Effector memory CD4-positive, alpha-beta T cell (primary cell): ENCODE measurements at places on chromosomes 4 and X.
A peak's percentile ranks its signal among the peaks of the same experiment; 100 is the strongest.

DNA sequence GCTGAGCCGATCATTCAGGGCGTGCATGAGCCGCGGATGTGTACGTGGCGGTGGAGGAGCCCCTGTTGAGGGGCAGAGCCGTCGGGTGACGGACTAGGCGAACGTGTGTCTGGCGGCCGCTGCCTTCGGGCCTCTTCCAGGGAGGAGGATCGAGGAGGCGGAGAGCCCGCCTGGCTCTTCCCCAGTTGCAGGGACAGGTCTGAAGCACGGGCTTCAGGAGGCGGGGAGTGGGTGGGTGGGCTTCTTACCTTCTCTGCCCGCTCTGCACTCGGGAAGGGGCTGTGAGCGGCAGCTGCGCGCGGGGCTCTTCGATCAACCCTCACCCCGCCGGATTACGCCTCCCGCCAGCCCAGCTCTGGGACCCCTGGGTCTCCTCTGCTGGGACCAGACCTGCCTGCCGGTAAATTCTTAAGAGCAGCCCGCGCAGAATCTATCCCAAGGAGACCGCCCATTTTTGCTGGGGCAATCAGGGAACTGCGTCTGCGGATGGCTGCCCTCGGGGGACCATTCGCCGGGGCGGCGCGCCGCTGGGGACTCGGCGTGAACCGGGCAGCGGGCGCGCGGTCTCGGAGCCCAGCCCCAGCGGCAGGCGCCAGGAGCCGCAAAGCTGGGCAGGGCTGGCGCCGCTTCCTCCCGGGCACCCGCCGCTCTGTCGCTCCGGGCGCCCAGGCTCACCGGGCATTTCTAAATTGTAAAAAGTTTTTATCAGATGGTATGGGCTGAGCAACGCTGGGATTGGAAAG, 4.9 kb downstream of the PLAC8 start:
- H3K27me3 ChIP-seq = no peaks in the 10 kb centered on the region
- H3K4me3 ChIP-seq = peak overlapping the region; percentile 69
- H3K4me1 ChIP-seq = peaks cover 29% of the 10 kb centered on the region
- H3K36me3 ChIP-seq = peaks cover 8% of the 10 kb centered on the region
- peak; percentile 24 for DNase-seq

GRCh38 chr4:183449193-183449882, 4.9 kb downstream of the CDKN2AIP start:
- no peaks in the 10 kb centered on the region for H3K27me3 ChIP-seq
- no peak overlapping the region for H3K27ac ChIP-seq
- H3K4me3 ChIP-seq = no peak overlapping the region

DNA sequence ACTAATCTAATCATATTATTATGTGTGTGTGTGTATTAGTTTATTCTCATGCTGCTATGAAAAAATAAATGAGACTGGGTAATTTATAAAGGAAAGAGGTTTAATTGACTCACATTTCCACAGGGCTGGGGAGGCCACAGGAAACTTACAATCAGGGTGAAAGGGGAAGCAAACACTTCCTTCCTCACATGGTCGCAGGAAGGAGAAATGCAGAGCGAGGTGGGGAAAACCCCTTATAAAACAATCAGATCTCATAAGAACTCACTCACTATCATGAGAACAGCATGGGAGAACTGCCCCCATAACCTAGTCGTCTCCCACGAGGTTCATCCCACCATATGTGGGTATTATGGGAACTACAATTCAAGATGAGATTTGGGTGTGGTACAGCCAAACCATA, 190.9 kb upstream of the TAPT1 start:
- no peaks in the 10 kb centered on the region for H3K36me3 ChIP-seq
- no peak overlapping the region for H3K4me3 ChIP-seq
- H3K27me3 ChIP-seq = no peaks in the 10 kb centered on the region
- DNase-seq = no peak
- no peaks in the 10 kb centered on the region for H3K4me1 ChIP-seq

GRCh38 chr4:67699603-67700002, 1.4 kb downstream of the UBA6 start:
- H3K4me3 ChIP-seq = peak overlapping the region; percentile 91
- no peak for DNase-seq
- no peaks in the 10 kb centered on the region for H3K36me3 ChIP-seq
- H3K27ac ChIP-seq = no peak overlapping the region

GRCh38 chrX:15207994-15208393, 61.9 kb downstream of the ASB9 start:
- H3K4me1 ChIP-seq = peaks cover 5% of the 10 kb centered on the region
- H3K36me3 ChIP-seq = no peaks in the 10 kb centered on the region
- no peak overlapping the region for H3K27ac ChIP-seq
- H3K4me3 ChIP-seq = no peak overlapping the region
- no peaks in the 10 kb centered on the region for H3K27me3 ChIP-seq

- peaks cover 23% of the 10 kb centered on the region for H3K27me3 ChIP-seq
- DNase-seq = no peak
- H3K4me1 ChIP-seq = peaks cover 12% of the 10 kb centered on the region
Measured at GRCh38 chrX:25025615-25026014, 9.8 kb upstream of the ARX start.

DNA sequence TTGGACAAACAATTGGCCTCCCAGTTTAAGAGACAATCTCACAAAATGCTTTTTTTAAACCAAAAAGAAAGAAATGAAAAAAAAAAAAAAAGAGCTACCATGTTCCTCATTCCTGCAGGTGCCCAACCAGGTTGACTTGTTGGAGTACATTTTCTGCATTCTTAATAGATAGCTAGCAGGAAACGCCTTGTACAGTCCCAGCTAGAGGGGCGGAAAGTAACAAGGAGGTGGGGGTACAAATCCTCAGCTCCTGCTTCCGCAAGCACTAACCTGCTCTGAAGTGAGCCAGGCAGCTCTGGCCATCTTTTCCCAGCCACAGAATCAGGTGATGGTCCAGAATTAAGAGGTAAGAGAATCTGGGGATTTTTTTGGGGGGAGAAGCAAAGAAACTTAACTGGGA, at the start of gene VGLL1:
Gene VGLL1 (plus strand): TSS at position 265 of the 400 bp plus-strand sequence. CDS start 3,806 bp downstream, outside the sequence.
- no peak within 1 kb of the TSS for H3K4me3 ChIP-seq
- DNase-seq = no peak
- H3K36me3 ChIP-seq = no peaks in the 10 kb centered on the region
- no peaks in the 10 kb centered on the region for H3K27me3 ChIP-seq

GRCh38 chr4:101256222-101256621, 91.1 kb downstream of the PPP3CA start:
- H3K4me3 ChIP-seq = no peak overlapping the region
- H3K27ac ChIP-seq = no peak overlapping the region
- no peaks in the 10 kb centered on the region for H3K27me3 ChIP-seq
- DNase-seq = no peak
- H3K4me1 ChIP-seq = no peaks in the 10 kb centered on the region

DNA sequence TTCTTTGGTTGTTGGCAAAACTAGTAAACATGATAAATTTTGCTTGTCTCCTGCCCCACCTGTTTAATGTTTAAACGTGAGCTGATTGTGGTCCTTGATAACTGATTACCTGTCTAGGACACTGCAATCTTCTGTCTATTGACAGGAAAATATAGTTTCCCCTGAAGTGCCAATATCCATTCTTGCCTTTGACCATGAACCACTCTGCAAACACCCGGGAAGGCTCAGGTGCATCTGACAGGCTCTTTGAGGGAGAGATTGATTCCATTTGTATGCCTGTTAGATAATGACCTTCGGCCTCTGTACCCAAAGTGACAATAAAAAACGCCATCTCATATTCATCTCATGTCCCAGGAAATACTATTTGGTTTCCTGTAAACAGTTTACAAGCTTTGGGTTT, 453.0 kb downstream of the CENPC start:
- H3K36me3 ChIP-seq = no peaks in the 10 kb centered on the region
- no peak overlapping the region for H3K4me3 ChIP-seq
- H3K27me3 ChIP-seq = no peaks in the 10 kb centered on the region
- no peaks in the 10 kb centered on the region for H3K4me1 ChIP-seq

GRCh38 chr4:155900381-155900780, 3.1 kb upstream of the TDO2 start:
- H3K27ac ChIP-seq = no peak overlapping the region
- H3K27me3 ChIP-seq = no peaks in the 10 kb centered on the region
- no peaks in the 10 kb centered on the region for H3K36me3 ChIP-seq

DNA sequence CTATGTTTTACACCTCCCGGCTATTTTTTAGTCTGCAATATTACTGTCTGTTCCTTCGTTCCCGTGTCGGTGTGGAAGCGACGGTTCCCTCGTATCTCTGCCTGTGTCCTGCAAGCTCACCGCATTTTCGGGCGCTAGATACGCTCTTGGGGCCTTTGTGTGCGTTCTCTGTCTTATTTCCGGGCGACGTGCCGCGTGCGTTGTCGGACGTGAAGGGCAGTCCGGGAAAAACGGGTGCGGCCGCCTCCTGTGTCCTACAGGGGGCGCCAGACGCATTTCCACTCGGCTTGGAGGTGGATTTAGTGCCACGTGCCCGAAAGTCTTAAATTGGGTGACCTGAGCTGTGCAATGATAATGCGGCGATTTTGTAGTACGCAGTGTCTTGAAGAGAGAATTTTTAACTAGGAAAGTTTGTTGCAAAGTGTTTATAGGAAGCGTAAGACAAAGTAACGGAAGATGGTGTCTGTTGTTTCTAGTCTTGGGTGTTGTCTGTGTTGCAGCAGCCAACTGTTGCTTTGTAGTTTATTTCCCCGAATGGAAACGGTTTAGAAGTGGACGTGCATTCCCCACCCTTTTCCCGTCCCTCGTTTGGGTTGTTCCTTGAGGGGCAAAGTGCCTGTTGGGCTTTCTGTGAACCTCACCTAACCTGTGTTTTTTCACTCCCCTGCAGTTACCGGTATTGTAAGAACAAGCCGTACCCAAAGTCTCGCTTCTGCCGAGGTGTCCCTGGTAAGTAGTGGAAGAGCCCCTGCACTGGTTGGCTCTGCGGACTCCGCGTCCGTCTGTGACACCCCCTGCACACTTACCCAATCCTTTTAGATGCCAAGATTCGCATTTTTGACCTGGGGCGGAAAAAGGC, 720 bp downstream of the RPL10 start:
- peaks cover 11% of the 10 kb centered on the region for H3K4me1 ChIP-seq
- no peaks in the 10 kb centered on the region for H3K27me3 ChIP-seq
